ENCODE measurements at places on chromosomes 13 and 19.
A peak's percentile ranks its signal among the peaks of the same experiment; 100 is the strongest.

- DNase-seq: no peak
Observed at GRCh38 chr13:109792416-109793059, 6.2 kb upstream of the IRS2 start.

- DNase-seq: no peak
Observed at GRCh38 chr13:94933230-94933751, 220.9 kb upstream of the SOX21 start.

DNA sequence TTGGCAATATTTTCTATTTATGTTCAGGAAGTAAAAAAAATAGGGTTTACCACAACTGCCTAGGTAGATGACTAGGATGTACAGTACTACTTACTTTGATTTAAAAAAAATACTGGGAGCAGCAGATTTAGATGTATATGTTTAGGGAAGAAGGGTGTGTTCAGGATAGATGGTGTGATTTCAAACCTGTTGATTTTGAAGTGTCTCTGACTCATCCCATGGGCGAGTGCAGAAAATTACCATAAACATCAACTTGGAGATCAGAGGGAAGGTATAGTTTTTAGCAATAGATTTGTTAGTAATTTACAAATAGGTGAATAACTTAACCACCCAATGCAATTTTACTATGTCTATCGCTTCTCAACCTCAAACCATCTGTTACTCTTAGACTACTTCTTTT lies 214.8 kb downstream of the NDFIP2 start:
- no peak for DNase-seq

DNA sequence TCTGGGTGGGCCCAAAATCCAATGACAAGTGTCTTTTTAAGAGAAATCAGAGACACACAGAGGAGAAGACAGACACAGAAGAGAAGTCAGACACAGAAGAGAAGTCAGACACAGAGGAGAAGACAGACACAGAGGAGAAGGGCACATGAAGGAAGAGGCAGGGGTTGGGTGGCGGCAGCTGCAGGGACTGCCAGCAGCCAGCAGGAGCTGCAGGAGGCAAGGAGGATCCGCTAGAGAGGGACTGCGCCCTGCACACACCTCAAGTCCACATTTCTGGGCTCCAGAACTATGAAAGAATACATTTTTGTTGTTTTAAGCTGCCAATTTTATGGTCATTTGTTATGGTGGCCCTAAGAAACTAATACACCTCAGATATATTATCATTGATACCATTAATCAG lies 140.6 kb downstream of the ZIC5 start:
- no peak for DNase-seq

DNA sequence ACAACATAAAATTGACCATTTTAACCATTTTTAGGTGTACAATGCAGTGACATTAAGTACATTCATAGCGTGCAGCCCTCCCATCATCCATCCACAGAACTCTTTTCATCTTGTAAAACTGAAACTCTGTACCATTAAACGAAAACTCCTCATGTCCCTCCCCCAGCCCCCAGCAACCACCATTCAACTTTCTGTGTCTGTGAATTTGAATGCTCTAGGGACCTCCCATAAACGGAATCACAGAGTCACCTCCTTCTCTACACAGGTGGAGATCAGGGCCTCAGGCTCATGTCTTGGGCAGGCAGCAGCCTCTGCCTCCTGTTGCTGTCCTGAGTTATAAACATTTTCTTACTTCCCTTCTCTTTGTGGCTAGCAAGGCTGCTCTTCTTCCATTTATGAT lies 7.3 kb upstream of the CCNE1 start:
- no peak for DNase-seq

DNA sequence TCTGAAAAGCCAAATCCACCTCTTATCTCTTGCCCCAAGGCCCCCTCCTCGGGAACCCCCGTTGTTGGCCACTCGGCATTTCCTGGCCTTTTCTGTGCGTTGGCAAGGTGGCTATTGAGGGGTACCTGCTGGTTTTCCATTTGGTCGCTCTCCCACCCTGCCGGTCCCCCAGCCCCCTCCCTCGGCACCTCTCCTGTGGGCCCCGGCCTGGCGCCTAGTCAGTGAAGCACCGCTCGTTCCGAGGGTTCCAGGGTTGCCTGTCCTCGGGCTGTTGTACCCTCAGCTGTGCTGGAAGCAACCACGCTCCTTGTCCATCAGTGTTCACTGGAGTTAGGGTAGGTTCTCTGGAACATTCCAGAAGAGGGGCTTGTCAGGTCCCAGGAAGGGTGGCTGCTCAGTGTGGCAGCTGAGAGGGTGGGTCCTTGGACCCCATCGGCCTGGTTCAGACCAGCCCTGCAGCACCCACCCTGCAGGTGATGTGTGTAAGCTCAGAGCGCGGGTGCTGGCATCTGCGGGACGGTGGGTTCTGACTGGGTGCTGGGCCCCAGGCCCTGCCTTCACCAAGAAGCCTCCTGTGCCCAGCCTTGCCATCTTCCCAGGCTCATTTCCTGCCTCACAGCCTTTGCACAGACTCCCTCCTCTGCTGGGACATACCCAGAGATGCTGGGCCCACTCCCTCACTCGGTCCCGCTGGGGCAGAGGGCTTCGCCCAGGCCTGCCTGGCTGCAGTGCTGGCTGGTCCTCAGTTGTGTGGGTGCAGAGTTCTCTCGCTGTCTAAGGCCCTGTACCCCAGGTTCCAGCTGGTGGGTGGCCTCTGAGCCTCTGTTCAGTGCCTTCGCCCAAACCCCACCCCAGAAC lies 21.3 kb downstream of the NKPD1 start:
- no peak for DNase-seq

DNA sequence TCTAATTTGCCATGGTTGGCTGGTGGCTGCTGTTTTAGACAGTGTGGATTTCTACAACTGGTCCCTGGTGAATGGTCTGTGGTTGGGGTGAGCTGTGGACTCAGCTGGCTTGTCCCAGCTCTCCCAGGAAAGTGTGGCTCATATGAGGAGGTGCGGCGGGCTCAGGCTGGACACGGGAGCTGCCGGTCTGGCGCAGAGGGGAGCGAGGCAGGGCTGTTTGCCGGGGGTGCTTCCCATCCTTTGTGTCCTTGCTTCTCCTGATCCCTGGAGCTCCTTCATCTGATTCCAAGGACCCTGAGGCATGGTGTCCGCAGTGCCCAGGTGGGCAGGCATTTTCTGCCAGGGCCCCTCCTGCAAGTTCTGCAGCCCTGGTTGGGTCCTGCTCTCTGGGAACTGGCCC lies 104.9 kb downstream of the TEX29 start:
- no peak for DNase-seq

- no peak for DNase-seq
Observed at GRCh38 chr19:40632311-40633036, 31.3 kb downstream of the LTBP4 start.

- no peak for DNase-seq
Observed at GRCh38 chr13:53098455-53098854, 69.8 kb downstream of the OLFM4 start.

- DNase-seq: no peak
Observed at GRCh38 chr19:4374498-4375163, 25.7 kb downstream of the SH3GL1 start.

GRCh38 chr13:94764576-94765321 lies 52.4 kb upstream of the SOX21 start:
- DNase-seq: no peak

- peak; percentile 33 for DNase-seq
Observed at GRCh38 chr13:41139296-41139966, 6.8 kb upstream of the KBTBD6 start.

- peak; percentile 47 for DNase-seq
Observed at GRCh38 chr13:94479616-94480015, at the start of gene DCT. Gene DCT (minus strand): TSS chr13:94479682. CDS start chr13:94479255, 427 bp downstream.

DNA sequence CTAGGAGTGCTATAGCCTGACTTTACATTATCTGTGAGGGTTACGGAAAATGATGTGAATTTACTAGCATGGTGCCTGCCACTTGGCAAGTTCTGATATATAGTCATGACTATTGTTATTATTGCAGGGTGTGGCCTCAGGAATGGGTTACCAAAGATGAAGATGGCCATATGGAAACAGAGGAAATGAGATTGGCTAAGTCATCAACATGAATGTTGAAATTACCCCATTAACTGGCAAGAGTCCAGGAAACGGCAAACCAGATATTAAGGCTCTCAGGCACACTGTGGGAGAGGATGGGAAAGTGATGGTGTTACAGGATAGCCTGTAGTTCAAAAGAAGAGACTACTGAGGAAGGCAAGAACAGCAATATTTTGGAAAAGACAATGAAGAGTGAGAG lies 183.3 kb downstream of the KCNRG start:
- no peak for DNase-seq

DNA sequence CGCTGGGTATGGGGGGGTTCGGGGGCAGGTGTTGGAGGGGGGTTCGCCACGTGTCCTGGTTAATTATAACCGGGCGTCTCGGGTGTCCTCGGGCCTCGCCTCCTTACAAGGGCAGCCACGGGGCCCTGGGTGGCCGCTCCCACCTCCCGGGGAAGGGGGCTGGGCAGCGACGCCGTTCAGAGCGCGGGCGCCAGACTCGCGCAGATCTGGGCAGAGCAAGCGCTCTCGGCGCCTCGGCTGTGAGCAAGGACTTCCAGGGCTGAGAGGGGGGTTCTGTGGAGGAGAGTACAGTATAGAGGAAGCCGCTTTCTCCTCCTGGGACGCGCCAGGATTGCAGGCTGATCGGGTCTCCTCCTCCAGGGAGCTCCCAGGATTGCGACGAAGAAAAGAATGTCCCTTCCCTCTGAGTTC lies 1.0 kb upstream of the CKM start:
- DNase-seq: no peak

DNA sequence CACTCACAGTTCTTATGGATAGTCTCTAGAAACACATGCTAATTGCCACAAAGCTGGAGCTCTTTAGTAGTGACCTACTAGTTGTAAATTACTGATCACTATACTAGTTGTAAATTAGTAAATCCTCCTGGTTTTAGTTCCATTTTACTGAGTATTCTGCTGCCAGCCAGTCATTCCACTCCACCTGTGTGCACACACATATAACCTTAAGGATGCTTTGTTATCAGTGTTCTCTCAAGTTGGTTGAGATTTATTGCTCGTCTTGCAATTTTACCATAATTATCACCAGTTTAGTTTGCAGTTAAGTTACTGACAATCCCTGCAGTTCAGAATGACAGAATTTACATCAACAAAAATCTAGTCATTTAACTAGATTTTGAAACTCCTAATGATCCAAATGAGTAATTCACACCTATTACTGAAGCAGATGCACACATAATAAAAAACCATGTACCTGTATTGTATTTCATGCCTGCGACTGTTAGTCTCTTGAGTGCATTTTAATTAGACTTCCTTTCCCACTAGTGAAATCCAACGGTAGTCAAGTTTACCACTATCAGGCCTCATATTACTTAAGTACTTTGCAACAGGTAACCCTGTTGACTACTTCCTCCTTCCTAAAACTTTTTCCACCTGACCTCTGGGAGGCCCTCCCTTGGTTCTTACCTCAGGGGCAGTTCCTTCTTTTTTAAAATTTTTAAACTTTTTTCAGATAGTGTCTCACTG lies 7.6 kb downstream of the TPT1 start:
- DNase-seq: no peak

DNA sequence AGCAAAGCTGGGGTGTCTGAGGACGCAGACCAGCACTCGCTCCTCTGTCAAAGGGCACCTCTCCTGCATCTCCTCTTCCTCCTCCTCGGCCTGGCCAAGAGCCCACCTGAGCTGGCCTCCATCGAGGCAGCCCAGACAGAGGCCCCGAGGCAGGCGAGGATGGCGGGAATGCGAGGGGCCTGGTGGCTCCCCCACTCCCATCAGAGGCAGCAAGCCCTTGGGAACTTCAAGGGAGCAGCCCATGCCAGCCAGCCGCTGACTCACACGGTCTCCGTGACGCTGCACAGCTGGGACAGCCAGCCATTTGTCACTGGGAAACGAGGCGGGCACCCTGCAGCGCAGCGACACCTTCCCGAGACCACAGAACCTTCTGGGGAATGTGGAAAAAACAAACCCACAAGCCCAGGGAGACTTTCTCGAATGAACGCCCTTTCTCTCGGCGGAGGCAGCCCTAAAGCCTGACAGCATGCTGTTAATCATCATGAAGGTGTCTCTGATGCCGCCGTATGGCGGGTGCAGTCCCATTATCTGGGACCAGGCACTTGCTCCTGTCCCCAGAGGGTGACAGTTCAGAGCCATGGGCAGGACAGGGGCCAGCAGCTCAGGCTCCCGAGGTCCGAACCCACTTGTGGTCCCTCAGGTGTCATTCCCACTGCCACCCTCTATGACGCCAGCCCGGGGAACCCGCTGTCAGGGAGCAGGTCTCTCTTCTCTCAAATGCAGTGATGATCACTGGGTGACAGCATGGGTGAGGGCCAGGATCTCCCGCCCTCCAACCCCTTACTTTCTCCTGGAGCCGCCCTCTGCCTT lies 53.0 kb downstream of the PEPD start:
- no peak for DNase-seq

DNA sequence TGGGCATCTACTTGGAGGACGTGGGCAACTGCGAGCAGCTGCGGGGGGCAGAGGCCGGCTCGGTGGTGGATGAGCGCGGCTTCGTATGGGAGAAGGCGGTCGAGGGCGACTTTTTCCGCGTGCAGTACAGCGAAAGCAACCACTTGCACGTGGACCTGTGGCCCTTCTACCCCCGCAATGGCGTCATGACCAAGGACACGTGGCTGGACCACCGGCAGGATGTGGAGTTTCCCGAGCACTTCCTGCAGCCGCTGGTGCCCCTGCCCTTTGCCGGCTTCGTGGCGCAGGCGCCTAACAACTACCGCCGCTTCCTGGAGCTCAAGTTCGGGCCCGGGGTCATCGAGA lies 10.3 kb upstream of the STRN4 start:
- DNase-seq: no peak

GRCh38 chr19:5690955-5691821 lies 1.1 kb downstream of the RPL36 start:
- DNase-seq: peak; percentile 27

GRCh38 chr19:42532891-42533290 lies 4.6 kb upstream of the CEACAM1 start:
- no peak for DNase-seq

DNA sequence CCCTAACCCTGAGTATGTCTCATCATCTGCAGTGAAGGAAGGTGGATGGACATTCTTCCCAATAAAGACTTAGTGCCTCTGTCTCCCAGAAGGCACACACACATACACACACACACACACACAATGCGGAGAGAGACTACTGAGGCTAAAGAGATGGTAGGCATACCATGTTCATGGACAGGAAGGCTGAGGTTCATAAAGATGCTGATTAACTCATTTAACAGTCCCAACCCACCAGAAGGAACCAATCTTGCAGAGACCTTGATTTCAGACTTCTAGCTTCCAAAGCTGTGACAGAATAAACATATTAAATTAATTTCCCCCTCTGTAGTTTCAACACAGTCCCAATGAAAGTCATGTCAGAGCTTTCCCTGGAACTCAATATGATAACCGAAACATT lies 33.1 kb downstream of the ARRDC2 start:
- no peak for DNase-seq

- DNase-seq: no peak
Observed at GRCh38 chr13:64551755-64552154, 2678.4 kb downstream of the PCDH9 start.

Measured in HAP-1 (cell line).